ENCODE measurements at places on chromosomes 11 and 22. TPM values are rescaled to one million over a fixed set of nuclear protein-coding genes. Genes with fewer than 3 reads are reported as not detected.

Gene KREMEN1
- 6.7 TPM for polyA plus RNA-seq

Gene ACR
- polyA plus RNA-seq: not detected

Gene MS4A3
- not detected for polyA plus RNA-seq

Gene IGSF9B
- not detected for polyA plus RNA-seq

Gene TESMIN
- polyA plus RNA-seq: 2.3 TPM

Gene VPREB1
- not detected for polyA plus RNA-seq

Gene MOGAT2
- 26.4 TPM for polyA plus RNA-seq

Gene ANKK1
- not detected for polyA plus RNA-seq

Gene ASPHD2
- 1.2 TPM for polyA plus RNA-seq

Gene KDELR3
- 10.2 TPM for polyA plus RNA-seq

Gene TMPRSS13
- 1.6 TPM for polyA plus RNA-seq

Gene OR51B2
- not detected for polyA plus RNA-seq

Gene FAR1
- polyA plus RNA-seq: 22.8 TPM

Gene OTOG
- polyA plus RNA-seq: not detected

Gene MYO18B
- 0.13 TPM for polyA plus RNA-seq

Gene OAF
- 74.7 TPM for polyA plus RNA-seq

Gene GLB1L2
- polyA plus RNA-seq: 4.2 TPM

Gene C1QTNF5
- polyA plus RNA-seq: 12.5 TPM

Gene PGA5
- polyA plus RNA-seq: not detected

Gene OR10D3
- polyA plus RNA-seq: not detected

Gene ARHGAP1
- polyA plus RNA-seq: 41.2 TPM

Gene KCNJ4
- polyA plus RNA-seq: 0.03 TPM

Gene OR8D1
- not detected for polyA plus RNA-seq

Gene CHKB
- 37.8 TPM for polyA plus RNA-seq

Data from sigmoid colon (tissue), 7 donors.